Naive thymus-derived CD8-positive, alpha-beta T cell (primary cell): ENCODE measurements at places on chromosomes 7 and 10.
A peak's percentile ranks its signal among the peaks of the same experiment; 100 is the strongest.

GRCh38 chr7:37853468-37853867, 5.1 kb downstream of the NME8 start:
- no peaks in the 10 kb centered on the region for H3K36me3 ChIP-seq
- H3K4me3 ChIP-seq: no peak overlapping the region
- DNase-seq: no peak
- H3K27me3 ChIP-seq: peaks cover 9% of the 10 kb centered on the region

GRCh38 chr10:47396311-47396717, 12.2 kb upstream of the ZNF488 start:
- DNase-seq: no peak
- no peaks in the 10 kb centered on the region for H3K4me1 ChIP-seq
- H3K36me3 ChIP-seq: no peaks in the 10 kb centered on the region
- H3K27ac ChIP-seq: no peak overlapping the region
- peaks cover 30% of the 10 kb centered on the region for H3K27me3 ChIP-seq
- no peak overlapping the region for H3K4me3 ChIP-seq

DNA sequence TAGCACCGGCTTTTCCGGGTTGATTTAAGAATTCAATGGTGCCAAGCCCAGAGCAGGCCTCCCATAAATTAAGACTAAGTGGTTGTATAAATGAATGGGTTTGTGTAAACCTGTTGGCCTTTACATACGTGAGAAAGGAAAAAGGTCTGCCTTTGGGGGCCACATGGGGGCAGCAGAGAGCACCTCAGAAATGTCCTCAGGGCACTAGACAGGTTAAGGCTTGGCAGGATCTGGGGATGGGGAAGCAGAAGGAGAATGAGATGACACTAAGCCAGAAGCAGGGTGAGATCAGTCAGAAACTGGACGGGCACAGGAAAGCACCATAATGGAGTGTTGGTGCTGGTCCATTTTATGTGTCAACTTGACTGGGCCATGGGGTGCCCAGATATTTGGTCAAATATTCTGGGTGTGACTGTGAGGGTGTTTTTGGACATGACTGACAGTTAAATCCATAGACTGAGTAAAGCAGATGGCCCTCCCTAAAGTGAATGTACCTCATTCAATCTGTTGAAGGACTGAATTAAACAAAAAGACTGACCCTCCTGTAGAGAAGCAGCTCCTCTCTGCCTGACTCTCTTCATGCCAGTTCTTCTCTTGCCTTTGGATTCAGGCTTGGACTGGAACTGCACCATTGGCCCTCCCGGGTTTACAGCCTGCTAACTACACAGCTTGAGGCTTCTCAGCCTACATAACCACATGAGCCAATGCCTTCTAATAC, 58.9 kb downstream of the FRMPD2 start:
- no peaks in the 10 kb centered on the region for H3K4me1 ChIP-seq
- peak; percentile 11 for DNase-seq
- no peak overlapping the region for H3K27ac ChIP-seq
- H3K36me3 ChIP-seq: no peaks in the 10 kb centered on the region

DNA sequence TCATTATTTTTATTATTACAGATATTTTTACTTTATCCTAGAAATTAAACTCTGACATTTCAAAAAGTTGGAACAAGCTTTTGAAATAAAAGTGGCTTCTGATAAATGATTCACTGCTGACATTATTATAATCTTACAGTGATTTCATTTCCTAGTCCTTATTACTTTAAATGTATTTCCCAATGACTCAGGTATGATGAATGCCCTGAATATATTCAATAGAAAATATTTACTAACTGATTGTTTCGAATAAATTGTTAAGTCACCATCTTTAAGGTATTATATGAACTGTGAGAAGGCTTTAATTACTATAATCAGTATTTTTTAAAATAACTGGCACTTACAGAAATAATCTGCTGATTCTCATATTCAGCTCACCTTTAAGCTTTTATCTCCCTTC, 21.6 kb downstream of the DKK1 start:
- peaks cover 6% of the 10 kb centered on the region for H3K27me3 ChIP-seq
- H3K36me3 ChIP-seq: no peaks in the 10 kb centered on the region
- no peaks in the 10 kb centered on the region for H3K4me1 ChIP-seq
- no peak overlapping the region for H3K27ac ChIP-seq
- DNase-seq: no peak
- H3K4me3 ChIP-seq: no peak overlapping the region

DNA sequence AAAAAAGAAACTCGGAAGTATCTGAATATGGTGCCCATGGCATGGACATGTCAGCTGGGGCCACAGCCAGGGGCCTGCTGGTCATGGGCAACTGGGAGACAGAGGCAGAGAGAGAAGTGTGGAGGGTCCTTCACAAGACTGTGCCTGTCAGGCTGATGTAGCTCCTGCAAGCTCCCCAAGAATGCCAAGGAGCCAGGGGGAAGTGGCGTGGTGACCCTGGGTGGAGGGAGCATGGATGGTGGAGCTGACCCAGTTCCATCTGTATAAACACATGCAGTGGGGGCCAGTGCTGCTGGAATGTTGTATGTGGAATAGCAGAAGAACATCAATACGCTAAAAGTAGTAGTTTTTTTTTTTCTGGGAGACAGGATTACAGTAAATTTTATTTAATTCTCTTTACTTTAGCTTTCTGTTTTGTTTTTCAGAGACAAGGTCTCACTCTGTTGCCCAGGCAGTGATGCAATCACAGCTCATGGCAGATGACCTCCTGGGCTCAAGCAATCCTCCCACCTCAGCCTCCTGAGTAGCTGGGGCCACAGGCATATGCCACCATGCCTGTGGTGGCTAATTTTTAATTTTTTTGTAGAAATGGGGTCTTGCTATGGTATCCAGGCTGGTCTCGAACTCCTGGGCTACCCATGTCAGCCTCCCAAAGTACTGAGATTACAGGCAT, 10.5 kb upstream of the ZMIZ2 start:
- no peaks in the 10 kb centered on the region for H3K4me1 ChIP-seq
- H3K27me3 ChIP-seq: no peaks in the 10 kb centered on the region
- no peaks in the 10 kb centered on the region for H3K36me3 ChIP-seq
- no peak for DNase-seq
- no peak overlapping the region for H3K4me3 ChIP-seq

DNA sequence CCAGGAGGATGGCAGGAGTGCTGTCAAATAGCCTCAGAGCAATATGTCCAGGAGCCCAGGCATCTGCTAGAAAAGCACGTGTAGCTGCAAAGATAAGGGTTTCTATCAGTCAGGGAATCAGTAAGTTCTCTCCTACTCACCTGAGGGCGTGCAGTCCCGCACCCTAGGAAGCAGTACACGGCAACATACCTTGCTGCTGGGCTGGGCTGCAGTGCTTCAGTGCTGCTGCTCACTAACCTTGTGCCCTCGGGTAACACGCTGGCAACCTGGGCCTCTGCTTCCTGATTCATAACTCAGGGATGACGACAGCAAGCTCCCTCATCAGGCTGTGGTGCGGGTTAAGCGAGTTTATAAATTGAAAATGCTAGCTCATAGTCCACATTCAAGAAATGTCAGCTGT, 29.5 kb upstream of the CCNY start:
- peaks cover 34% of the 10 kb centered on the region for H3K27me3 ChIP-seq
- no peak for DNase-seq
- peaks cover 7% of the 10 kb centered on the region for H3K4me1 ChIP-seq
- H3K27ac ChIP-seq: no peak overlapping the region
- no peaks in the 10 kb centered on the region for H3K36me3 ChIP-seq
- no peak overlapping the region for H3K4me3 ChIP-seq

- H3K36me3 ChIP-seq: no peaks in the 10 kb centered on the region
- no peak for DNase-seq
- H3K4me1 ChIP-seq: no peaks in the 10 kb centered on the region
- peaks cover 8% of the 10 kb centered on the region for H3K27me3 ChIP-seq
These were observed 197.6 kb upstream of the STK17A start for GRCh38 chr7:43385309-43385680.

- H3K36me3 ChIP-seq: peaks cover 8% of the 10 kb centered on the region
- H3K27me3 ChIP-seq: peaks cover 25% of the 10 kb centered on the region
- DNase-seq: no peak
- H3K4me3 ChIP-seq: no peak overlapping the region
These were observed 260.0 kb upstream of the NRP1 start for GRCh38 chr10:33594475-33594874.

DNA sequence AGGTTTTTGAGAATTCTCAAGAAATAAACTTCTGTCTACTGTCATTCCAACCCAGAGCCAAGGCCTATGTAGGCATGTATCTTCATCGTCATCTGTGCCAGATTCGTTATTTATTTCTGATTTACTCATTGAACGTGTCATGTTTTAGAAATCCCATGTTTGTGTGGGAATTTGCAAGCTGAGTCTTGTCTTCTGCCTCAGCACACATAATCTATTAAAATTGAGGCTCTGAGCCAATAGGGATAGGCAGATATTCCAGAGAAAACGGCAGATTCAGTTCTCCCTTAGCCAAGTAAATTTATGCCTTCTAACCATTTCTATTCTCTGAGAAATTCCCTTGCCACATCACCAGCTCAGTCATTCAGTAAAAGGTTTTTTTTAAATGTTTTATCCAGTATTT, 444.6 kb downstream of the REEP3 start:
- no peaks in the 10 kb centered on the region for H3K36me3 ChIP-seq
- no peak for DNase-seq
- no peak overlapping the region for H3K4me3 ChIP-seq
- H3K4me1 ChIP-seq: no peaks in the 10 kb centered on the region
- H3K27ac ChIP-seq: no peak overlapping the region

- DNase-seq: no peak
- H3K27ac ChIP-seq: no peak overlapping the region
- no peak overlapping the region for H3K4me3 ChIP-seq
- H3K36me3 ChIP-seq: no peaks in the 10 kb centered on the region
- H3K4me1 ChIP-seq: peaks cover 29% of the 10 kb centered on the region
These were observed 55.3 kb downstream of the ELAPOR2 start for GRCh38 chr7:87003872-87004798.
